ENCODE measurements at places on chromosomes 11 and 22.

GRCh38 chr22:30335236-30335635 is 8.5 kb upstream of the TBC1D10A start:
- DNase-seq = no peak

DNA sequence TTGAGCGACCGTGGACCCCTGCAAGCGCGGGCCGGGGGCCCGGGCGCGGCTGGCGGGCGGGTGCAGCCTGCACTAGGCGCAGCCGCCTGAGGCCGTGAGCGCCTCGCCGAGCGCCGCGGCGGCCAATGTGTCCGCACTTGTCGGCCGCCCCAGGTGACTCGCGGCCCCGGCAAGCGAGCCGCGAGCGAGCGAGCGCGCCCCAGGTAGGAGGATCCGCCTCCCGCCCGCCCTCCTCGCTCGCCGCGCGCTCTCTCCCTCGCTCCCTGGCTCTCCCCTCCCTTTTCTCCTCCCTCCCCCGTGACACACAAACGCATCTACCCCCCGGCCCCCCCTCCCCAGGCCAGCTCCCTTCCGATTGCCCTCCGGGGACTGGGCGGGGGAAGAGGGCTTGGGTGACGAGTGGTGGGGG is at the start of gene WNT7B:
Gene WNT7B, minus strand, starts transcription at position 160 of the 409 bp plus-strand sequence. CDS start 408 bp downstream, outside the sequence.
- peak; percentile 59 for DNase-seq

DNA sequence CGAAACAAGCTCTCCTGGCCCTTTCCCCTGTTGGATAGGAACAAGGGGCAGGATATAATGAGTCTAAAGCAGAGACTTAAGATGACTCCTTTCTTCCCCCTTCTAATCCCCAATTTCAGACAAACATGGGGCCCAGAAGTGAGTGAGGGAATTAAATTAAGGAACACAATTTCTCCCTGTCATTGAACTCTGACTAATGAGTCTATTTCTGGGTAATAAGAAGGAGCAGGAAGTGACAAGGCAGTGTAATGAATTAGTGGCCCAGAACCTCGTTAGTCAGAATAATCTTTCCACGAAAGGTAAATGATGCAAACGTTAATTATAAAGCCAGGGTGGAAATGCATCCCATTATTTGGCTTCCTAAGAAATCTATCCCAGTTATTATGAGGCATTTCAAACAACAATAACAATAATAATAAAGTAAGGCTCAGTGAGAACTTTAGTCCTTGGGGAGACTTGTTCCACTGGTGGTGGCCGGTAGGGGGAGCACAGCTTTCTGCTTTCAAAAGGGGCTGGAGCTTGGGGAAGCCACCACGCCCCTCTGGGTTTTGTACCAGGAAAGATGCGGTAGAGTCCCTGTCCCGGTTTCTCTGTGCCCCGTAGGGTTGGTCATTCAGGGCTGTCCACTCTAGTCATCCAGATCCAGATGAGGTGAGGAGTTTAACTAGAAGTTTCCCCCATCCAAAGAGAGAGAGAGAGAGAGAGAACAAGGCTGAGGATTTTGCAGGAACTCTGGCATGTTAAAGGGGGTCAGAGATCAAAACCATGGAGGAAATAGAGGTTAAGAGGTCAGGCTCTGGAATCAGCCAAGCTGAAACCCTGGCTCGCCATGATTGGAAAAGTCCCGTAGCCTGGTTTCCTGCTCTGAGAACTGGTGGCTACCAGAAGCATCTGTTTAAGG is 298.3 kb downstream of the NTM start:
- peak; percentile 59 for DNase-seq

GRCh38 chr11:24623121-24623520 is 126.3 kb downstream of the LUZP2 start:
- no peak for DNase-seq

DNA sequence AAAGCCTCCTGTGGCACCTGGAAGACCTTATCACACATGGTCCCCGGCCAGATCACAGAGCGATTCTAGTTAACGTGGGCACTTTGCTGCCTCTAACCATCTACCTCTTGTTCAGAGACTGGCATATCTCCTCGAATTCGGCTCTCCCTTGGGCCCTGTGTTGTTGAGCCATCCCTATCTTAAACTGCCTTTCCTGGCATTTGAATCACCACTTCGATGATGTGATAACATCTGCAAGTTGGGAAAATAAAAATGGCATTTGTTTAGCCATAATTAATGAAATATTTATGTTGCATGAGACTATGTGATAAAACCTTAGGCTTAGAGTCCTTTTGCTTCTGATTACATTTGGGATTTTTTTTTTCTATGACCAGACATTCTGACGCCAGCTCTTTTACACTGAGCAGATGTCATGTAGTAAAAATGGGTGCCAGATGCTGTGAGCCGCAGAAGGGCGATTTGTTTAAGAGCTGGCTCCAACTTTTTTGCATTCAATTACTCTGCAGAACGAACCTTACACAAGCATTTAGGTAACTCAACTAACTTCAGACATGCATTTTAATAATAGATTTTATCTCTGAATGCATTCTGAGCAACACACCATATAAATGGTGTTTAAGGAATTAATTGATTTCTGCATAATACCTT is 58.5 kb upstream of the PARVA start:
- DNase-seq = no peak

- no peak for DNase-seq
Observed at GRCh38 chr11:114098927-114099326, 39.4 kb downstream of the ZBTB16 start.

DNA sequence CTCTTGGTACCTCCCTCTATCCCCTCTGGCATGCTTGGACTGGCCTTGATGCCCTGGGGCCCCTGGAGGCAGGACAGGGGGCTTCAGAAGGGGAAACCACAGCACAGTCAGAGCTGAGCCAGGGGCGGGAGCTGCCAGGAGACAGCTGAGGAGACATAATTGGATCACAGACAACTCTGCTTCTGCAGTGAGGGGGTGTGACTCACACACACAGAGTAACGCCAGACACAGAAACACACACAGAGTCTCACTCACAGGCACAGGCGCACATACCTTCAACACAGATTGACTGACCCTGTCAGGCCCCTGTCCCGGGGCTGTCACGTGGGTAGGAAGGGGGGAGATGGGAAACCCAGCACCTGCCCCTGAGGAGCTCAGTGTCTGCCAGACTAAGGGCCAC is 20.6 kb downstream of the STARD10 start:
- DNase-seq = no peak

DNA sequence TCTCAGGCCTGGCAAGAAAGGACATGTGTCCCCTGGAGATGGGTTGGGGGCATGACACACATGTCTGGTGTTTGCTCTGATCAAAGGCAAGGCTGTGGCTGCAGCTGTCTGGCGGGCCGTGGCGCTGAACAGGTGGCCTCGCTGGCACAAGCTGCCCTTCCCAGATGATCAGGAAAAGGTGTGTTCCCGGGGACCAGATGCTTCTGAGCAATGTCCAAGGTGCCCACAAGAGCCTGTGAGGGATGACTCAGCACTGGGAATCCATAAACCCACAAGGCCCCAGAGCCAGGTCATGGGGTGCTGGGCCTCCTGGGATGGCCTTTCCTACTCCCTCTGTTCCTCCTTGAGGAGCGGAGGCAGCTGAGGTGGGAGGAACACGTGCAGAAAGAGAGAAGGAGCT is 9.7 kb upstream of the LRP5 start:
- no peak for DNase-seq

- no peak for DNase-seq
Observed at GRCh38 chr11:3737386-3737933, 59.9 kb downstream of the NUP98 start.

GRCh38 chr22:28930357-28931007 is 47.1 kb downstream of the ZNRF3 start:
- DNase-seq = no peak

DNA sequence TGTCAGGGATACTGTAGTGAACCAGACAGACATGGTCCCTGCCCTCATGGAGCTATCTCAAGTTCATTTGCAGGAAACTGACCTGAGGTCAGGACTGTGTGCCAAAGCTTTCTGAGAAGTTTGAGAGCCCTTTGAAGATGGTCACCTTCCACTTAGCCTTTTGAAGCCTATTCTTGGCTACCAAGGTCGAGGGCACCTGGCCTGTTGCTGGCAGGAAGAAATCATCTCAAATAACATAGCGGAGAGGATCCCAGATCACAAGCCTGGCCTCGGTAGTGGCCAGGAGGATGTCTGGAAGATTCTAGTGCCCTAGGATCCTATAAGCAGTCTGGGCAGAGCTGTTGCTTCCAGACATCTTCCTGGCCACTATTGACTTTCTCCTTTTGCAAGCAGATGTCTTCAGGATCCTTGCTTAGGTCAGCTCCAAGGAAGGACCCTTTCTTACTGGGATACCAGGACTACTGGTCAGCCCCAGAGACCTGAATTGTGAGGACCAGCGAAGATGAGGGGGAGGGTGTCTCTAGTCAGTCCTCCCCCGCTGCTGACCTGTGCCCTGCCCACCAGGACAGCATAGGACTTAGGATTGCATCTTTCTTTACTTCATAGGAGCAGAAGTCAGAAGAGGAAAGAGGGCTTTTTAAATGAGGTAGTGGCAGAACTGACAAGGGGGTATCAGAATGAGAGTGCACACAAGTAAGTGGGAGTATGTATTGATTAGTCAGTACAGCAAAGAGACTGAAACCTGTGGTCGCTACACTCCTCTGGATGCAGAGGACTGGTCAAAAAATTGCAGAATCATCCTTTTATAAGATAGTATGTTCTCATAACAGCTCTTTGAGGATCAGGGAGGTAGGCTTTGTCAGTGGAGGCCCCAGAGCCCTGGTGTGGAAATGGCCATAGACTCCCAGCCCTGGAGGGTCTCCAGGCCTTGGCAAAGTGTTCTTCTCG is 94.8 kb downstream of the TEAD1 start:
- DNase-seq = peak; percentile 1

- no peak for DNase-seq
Observed at GRCh38 chr11:80388536-80388935, 947.7 kb upstream of the TENM4 start.

- peak; percentile 48 for DNase-seq
Observed at GRCh38 chr22:37051391-37052385, at the start of gene KCTD17. Gene KCTD17 (plus strand): TSS chr22:37051742. CDS start chr22:37051761, 19 bp downstream.

- DNase-seq = no peak
Observed at GRCh38 chr11:1746511-1746931, 3.9 kb downstream of the IFITM10 start.

DNA sequence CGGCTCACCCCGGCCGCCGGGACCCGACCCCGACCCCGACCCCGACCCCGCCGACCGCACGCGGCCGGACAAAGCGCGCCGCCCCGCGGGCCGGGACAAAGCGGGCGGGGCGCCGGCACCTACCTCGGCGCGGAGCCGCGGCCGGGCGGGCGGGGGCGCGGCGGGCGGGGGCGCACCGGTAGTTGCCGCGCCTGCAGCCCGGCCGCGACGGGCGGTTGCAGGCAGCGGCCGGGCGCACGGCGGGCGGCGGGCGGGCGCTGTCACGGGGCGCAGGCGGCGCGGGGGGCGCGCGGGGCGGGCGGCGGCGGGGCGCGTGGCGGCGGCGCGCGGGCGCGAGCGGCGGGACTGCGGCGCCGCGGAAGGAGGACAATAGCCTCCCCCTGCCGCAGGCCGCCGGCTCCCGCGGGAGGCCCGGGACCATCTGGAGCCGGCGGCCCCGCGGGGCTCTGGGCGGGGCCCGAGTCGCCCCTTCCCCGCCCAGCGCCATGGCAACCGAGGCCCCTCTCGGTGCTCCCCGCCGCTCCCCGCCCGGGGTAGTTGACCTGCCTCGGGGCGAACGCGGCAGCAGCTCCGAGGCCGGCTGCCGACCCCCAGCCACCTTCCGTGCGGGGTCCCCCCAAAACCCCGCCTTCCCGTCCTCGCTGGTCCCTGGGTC is 851 bp downstream of the SPTBN2 start:
- DNase-seq = no peak

GRCh38 chr22:47624252-47625012 is 862.0 kb downstream of the TBC1D22A start:
- DNase-seq = no peak

DNA sequence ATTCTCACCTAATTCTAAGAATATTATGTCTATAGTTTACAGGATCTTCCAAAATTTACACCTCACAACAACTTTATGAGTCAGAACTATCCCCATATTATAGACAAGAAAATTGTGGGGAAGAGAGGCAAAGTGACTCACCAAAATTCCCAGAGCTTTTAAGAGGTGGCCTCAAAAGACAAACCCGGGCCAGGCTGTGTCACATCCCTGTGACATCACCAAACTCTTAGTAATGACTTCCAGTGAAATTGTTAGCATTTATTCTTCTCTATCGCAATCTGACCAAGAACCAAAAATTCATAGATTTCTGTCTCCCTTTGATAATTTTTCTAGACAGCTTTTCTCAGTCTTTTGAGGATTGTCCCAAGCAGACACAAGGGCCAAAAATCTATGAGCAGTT is 134.3 kb downstream of the SNX19 start:
- DNase-seq = no peak

GRCh38 chr11:58963551-58964104 is 24.3 kb downstream of the GLYATL1 start:
- DNase-seq = peak; percentile 18

GRCh38 chr11:64130618-64131017 is 35.3 kb downstream of the MACROD1 start:
- DNase-seq = no peak

DNA sequence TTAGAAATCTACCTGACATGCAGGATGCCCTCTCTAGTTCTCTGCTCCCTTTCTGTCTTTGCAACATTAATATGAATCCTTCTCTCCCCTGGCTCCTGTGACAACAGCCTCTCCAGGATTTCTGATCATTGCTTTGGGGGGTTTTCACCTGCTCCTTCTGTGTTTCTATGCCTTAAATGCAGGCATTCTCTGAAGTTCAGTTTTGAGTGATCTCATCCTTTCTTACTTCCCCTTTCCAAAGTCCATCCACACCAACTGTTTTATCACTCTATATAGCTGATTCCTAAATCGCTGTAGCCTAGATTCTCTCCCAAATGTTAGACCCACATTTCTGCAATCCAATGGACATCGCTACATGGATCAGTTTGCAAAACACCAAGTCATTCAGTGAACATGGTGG is 330.7 kb upstream of the NCAM1 start:
- no peak for DNase-seq

- peak; percentile 41 for DNase-seq
Observed at GRCh38 chr11:27839226-27839913, 139.1 kb upstream of the BDNF start.

GRCh38 chr11:76717369-76717768 is 46.8 kb upstream of the LRRC32 start:
- DNase-seq = no peak

DNA sequence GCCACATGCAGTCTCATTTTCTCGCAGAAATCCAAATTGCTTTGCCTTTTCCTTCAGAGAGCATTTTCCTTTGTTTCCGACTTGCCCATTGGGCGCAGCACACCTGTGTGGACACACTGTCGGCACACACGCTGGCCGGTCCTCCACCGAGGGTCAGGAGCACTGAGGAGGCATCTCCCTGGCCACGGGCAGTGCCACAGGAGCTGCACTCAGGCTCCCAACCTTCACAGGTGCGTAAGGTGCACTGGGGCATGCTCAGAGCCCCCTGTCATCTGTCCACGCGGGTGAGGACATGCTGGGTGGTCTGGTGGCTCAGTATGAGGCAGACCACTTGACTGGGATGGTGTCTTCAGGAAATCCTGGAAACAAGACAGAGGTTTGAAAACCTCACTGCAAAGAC is 779.1 kb downstream of the BRD1 start:
- no peak for DNase-seq
